ENCODE measurements at places on chromosomes 2 and 18.

- no peak for DNase-seq
Observed at GRCh38 chr2:241550616-241551580, 7.6 kb upstream of the BOK start.

DNA sequence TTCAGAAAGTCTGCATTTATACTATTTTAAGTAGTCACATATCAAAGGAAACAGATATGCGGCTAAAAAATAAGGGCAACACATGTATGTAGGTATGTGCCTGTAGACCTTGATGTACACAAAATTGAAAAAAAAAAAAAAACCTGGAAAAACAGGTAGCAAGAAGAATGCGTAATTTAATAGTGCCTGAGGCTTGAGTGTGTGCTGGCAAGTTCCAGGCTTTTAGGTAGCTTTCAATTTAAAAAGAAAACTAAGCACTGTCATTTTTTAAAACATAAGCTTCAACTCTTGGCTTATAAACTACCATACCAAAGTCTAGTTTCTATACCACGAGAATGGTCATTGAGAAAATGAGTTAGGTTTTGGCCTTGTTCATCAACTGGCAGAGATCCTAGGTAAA lies 72.3 kb downstream of the OTX1 start:
- DNase-seq, result no peak

GRCh38 chr2:24814516-24814915 lies 21.3 kb downstream of the CENPO start:
- DNase-seq, result no peak

GRCh38 chr18:9690418-9691188 lies 17.5 kb upstream of the RAB31 start:
- DNase-seq, result peak; percentile 51

- no peak for DNase-seq
Observed at GRCh38 chr2:122663620-122664019, 908.2 kb downstream of the TSN start.

- peak; percentile 70 for DNase-seq
Observed at GRCh38 chr2:27185331-27186026, 26.4 kb upstream of the ATRAID start.

DNA sequence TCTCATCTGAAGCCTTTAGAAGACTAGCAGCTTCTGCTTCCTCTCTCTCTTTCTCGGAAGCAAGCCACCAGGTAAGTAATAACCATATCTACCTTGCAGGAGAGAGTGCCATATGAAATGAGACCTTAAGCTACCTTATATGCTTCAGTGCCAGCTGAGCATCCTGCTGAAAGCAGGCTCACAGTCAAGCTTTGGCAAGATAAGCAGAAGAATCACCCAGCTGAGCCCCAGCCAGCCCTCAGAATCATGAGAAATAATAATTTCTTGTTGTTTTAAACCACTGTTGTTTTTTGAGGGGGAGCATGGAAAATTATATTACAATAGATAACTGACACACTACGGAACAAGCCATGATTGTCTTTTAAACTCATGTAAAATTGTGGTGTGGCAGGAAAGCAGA lies 514.4 kb downstream of the MBD2 start:
- DNase-seq, result no peak

DNA sequence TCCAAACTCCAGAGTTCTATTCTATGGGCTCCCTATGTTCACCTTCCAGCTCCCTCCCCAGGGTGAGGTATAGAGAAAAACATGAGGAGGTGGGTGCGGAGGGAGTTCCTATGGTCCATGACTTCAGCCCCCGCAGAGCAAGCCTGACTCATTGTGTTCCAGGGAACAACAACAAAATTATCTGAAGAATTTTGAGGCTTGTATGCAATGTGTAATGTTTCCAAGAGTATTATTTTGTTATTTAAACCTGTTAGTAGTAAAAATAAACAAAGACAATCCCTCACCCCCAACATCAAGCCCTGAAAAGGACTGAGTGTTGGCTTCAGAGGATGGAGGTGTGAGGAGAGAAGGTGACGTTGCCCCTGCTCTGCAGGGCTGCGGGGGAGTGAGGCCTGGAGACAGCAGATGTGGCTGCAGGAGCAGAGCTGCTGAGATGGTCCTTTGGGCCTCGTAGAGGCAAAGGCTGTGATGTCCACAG lies 29.0 kb downstream of the LAMA3 start:
- DNase-seq, result no peak

- no peak for DNase-seq
Observed at GRCh38 chr2:100535855-100536254, 26.9 kb upstream of the PDCL3 start.

DNA sequence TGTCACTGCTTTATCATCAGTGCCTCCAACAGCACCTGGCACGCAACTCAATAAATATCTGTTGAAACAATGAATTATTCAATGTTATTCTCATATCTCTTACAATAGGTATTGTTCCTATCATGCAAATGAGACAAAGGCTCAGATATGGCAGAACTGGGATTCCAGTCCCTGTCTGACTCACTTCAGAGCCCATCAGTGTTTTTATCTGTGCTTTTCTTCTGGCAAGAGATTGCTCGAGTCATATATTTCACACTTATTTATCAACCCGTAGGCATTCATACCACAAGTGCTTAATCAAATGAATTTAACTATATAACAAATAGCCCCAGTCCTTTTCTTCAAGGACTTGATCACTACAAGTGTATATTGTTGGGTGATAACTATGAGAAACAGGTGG lies 76.4 kb upstream of the TSPYL6 start:
- no peak for DNase-seq

DNA sequence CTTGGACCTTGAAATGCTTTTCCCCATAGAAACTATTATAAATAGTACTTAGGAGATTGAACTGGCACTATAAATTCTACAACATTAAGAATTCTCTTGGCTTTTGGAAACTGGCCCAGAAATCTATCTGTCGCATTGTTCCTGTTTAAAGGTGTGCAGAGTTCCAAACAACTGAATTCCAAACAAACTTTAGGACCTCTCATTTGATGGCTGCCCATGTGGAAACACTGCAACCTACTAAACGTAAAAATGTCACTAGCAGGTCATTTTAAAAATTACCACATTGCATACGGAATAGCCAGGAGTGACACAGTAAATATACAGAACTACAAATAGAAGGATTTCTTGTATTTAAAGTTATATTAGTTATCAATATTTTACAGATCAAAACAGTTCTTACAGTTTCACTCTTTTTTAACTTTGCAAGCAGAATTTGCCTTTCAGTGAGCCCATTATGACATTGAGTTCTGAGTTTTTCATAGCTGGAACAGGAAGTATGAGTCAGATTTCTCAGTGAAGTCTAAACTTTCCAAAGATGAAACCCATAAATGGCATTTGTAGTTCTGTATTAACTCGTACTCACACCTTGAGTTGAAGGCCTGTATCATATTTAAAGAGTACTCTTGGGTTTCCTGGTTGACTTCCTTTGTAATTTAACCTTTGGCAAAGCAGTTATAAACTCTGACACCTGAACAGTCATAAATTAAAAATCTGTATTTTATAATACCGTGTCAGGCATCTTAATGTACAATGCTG lies 142.3 kb upstream of the BOD1L2 start:
- peak; percentile 22 for DNase-seq

DNA sequence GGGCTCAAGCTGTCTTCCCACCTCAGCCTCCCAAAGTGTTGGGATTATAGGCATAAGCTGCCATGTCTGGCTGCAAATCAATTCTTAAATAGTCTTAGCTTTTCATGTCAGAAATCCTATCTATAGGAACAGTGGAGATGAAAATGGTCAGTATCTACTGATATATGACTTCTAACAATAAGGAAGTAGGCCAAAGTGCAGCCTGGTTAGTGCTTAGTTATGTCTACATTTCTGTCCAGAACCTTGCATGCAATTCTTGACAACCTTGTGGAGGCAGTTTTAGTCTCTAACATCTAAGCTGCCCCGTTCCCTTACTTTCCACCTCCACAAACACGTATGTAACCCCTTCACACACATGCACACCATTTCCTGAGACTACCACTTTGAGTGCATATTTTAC lies 169.2 kb upstream of the SPATS2L start:
- DNase-seq, result no peak

- DNase-seq, result peak; percentile 39
Observed at GRCh38 chr2:85826990-85827878, 61.6 kb downstream of the ST3GAL5 start.

DNA sequence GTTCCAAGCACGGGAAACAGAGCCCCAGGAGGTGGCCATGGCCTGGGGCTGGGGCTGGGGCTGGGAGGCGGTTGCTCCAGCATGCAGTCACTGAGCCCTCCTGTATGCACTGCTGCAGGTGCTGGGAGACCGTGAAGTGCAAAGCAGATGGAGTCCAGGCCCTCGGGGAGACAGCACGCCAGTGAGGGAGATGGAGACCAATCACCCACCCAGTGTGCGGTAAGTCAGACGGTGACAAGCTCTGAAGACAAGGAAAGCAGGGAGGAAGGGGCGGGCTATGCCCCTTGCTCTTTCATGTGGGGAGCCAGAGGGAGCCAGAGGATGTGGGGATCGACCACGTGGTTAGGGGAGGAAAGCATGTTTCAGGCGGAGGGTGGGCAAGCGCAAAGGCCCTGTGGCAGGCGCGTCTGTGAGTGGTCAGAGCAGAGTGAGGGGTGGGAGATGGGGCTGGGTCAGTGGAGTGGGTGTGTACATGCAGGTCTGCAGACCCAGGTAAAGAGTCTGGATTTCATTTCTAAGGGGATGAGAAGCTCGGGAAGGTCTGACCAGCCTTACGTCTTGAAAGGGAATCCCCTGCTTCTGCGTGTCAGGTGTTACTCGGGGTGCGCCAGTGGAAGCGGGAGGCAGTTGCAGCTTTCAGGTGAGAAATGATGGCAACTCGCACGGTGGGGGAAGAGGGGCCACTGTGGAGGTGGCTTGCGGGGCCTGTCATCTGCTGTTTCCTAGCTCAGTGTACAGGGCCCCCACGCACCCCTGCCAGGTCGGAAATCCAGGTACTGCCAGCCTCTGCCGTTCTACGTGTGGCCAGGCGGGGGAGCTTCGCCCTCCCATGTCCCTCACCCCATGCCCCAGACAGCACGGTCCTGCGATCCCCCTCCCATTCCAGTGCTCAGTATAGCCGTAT lies 19.4 kb downstream of the RRM2 start:
- no peak for DNase-seq

DNA sequence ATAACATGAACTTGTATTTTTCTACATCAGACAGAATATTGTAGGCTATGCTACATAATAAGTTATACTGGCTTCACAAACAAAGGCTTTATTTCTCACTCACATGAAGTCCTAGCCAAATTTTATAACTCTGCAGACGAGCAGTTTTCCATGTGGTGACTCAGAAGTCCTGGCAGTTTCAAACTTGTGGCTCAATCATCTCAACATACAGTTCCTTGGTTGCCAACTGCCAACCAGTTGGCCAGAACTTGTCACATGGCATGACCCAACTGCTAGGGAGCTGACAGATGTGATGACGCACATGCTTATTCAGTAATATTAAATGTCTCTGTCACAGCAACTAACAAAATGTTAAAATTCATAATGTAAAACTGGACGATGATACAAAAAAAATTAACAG lies 63.8 kb upstream of the ZC3H15 start:
- peak; percentile 32 for DNase-seq

DNA sequence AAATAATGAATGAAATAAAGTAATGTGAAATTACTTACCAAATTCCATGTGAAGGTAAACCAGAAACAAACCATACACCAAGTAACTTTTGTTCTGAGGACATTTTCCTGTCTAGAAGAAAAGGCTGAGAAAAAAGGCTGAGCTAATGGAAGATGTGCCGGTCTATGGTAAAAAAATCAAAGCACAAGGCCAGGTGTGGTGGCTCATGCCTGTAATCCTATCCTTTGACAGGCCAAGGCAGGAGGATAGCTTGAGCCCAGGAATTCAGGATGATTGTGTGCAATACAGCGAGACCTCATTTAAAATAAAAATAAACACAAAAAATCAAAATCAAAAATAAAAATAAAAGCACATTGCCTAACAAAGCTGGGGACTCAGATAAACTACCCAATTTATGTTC lies 6.7 kb downstream of the ORC4 start:
- DNase-seq, result no peak

GRCh38 chr2:134191835-134192234 lies 62.0 kb upstream of the MGAT5 start:
- no peak for DNase-seq

DNA sequence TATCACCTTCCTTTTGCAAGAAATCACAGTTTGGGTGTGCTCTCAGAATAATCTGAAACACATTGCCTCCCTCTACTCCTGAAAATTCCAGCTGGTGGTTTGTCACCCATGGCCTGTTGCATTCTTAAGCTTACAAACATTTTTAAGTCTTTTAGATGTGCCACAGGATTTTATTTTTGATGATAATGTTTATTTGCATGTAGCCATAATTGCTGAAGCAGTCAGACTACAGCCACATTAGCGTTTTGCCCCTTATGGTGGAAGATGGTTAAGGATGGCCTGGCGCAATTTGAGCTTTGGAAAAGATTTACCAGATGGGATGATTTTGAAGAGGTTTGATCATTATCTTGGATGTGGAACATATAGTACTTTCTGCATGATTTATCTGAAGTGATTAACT lies 439.5 kb downstream of the MEIS1 start:
- DNase-seq, result peak; percentile 79

DNA sequence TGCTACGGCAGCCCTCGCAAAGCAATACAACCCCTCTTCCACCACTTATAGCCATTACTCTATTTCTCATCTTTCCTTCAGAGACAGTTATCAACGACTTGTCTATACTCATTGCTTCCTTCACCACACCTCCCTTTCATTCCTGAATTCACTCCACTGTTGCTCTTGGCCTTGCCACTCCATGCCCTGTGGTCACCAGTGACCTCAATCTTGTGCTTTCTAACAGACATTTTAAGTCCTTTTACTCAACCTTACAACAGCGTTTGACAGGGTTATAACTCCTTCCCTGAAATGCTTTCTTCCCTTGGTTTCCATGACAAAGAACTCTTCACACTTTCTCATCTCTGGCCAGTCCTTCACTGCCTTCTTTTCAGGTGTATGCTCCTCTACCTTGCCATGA lies 90.6 kb upstream of the CCDC141 start:
- no peak for DNase-seq

GRCh38 chr2:223431479-223431878 lies 170.7 kb downstream of the SCG2 start:
- no peak for DNase-seq

GRCh38 chr2:168189835-168190569 lies 57.4 kb downstream of the STK39 start:
- no peak for DNase-seq

DNA sequence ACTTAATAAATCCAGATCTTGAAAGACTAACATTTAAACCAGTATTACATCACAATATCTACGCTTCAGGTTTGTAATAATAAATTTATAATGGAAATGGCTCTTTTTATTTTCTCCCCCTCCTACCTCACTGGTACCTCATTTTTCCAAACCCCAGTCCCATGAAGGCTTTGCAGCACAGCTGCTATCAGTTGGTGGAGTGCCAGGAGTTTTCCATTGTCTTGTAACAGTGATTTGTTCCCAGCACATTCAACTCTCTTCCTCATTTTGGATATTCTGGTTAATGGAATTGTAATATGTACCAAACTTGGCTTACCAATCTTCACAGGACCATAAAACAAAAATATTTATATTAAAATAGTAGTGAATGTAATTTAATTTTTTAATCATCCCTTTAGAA lies 91.2 kb downstream of the VRK2 start:
- DNase-seq, result no peak

- DNase-seq, result no peak
Observed at GRCh38 chr18:13265911-13266217, 47.3 kb downstream of the LDLRAD4 start.

- DNase-seq, result no peak
Observed at GRCh38 chr2:70793450-70793849, 3.0 kb upstream of the FIGLA start.
